ENCODE measurements at places on chromosomes 13 and 19.
A peak's percentile ranks its signal among the peaks of the same experiment; 100 is the strongest.

DNA sequence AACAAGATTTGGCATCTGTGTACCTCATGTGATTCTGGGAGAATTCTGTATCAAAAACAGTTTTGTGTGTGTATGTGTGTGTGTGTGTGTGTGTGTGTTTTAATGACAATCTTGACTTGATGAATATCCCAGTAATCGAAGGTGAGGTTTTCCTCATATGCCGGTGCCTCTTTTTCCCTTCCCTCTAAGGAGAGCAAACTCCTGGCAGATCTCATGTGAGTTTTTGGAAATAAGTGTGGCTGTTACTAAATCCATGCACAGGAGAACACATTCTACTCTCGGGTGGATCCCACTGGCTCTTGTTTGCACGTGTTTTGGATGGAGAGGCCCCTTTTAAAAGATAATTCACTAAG, 29.0 kb upstream of the CEBPG start:
- DNase-seq: no peak

DNA sequence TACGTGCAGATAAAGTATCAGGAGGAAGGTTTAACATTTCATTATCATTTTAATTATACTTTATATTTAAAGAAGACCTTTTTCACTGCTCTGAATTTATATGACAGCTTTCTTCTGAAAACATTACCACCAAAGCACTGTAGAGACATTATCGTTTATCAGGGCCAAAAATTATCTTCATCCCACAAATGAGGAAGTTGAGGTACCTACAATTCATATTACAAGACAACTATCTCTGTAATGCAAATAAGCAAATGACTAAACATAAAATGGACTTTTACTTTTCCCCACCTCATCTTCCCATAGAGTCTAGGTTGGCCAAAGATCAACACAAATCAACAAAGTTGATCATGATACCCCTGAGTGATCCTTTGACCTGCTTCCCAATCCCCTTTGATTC, 30.9 kb upstream of the SMAD9 start:
- DNase-seq: no peak

DNA sequence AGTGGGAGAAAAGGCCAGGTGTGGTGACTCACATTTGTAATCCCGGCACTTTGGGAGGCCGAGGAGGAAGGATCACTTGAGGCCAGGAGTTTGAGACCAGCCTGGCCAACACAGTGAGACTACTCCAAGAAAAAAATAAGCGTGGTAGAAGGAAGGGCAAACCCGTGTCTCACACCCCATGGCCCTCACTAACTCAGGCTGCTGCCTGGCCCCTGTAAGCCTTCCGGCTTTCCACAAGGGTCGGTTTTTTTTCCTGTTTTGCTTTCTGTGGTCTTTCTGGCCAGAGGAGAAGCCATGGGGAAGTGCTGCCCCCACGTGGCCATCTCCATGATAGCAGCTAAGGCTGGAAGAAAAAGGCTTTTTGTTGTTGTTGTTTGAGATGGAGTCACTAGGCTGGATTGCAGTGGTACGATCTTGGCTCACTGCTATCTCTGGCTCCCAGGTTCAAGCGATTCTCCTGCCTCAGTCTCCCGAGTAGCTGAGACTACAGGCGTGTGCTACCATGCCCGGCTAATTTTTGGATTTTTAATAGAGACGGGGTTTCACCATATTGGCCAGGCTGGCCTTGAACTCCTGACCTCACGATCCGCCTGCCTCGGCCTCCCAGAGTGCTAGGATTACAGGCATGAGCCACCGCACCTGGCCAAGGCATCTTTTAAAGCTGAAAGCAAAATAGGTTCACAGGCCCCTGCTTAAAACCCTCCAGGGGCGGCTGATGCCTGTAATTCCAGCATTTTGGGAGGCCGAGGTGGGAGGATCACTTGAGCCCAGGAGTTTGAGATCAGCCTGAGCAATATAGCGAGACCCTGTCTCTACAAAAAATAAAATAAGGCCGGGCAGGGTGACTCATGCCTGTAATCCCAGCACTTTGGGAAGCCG, 7.5 kb upstream of the ARHGEF18 start:
- DNase-seq: peak; percentile 72

- DNase-seq: no peak
Measured at GRCh38 chr13:98105929-98106336, 37.0 kb upstream of the FARP1 start.

- no peak for DNase-seq
Measured at GRCh38 chr13:109009756-109010155, 380.3 kb downstream of the MYO16 start.

DNA sequence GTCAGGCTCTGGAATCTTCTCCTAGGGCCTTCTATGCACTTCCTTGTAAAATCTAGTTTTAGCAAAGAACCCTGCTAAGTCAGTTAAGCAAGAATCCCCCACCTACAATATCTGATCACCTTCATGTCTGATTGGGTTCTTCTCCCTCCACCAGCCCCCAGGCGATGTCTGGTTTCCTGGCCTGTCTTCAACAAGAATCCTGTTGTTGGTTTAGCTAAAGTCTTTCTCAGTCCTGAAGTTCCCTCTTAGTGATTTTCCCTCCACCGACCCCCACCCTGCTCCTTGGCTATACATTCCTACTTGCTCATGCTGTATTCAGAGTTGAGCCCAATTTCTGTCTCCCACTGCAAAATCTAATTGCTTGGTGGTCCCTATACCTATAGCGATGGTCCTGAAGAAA, 35.2 kb upstream of the SLC46A3 start:
- DNase-seq: no peak

GRCh38 chr13:73937441-73937840, 196.8 kb downstream of the KLF12 start:
- no peak for DNase-seq

DNA sequence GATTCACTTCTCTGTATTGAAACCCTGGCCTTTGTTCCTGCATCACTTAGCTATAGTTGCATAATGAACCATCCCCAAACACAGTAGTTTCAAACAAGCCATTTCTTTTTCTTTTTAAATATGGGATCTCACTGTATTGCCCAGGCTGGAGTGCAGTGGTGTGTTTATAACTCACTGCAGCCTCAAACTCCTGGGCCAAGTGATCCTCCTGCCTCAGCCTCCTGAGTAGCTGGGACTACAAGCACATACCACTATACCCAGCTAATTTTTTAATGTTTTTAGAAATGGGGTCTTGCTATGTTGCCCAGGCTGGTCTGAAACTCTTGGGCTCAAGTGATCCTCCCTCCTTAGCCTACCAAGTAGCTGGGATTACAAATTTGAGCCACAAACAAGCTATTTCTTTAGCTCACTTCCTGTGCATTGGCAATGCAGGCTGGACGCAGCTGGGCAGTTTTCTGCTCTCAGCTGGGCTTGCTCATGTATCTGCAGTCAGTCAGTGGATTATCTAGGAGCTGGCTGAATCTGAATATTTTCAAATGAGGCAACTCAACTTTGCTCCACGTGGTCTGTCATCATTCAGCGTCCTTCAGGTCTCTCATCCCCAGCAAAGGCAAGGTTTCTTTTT, 49.5 kb upstream of the SIN3B start:
- no peak for DNase-seq

- DNase-seq: no peak
Measured at GRCh38 chr13:50511877-50512341, 331.6 kb downstream of the DLEU7 start.

- DNase-seq: no peak
Measured at GRCh38 chr19:7348587-7349230, at the start of gene ARHGEF18. Gene ARHGEF18 (plus strand): TSS chr19:7348937. CDS start chr19:7362891, 13,954 bp downstream.

GRCh38 chr19:35983177-35983576, 11.8 kb upstream of the SDHAF1 start:
- DNase-seq: no peak

DNA sequence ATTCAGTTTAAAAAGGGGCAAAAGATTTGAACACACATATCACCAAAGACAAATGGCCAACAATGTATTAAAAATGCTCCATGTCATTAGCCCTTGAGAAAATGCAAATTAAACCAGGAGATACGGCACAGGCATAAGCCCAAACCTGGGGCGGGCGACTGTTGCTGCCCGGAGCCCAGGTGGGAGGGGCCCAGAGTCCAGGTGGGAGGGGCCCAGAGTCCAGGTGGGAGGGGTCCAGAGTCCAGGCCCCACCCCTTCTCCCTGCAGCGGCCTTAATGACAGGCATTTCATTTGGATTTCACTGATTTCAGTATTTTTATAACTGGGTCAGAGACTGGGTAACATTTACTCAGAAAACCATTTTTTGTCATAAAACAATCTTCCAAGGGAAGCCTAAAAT, 78.2 kb downstream of the RASA3 start:
- DNase-seq: no peak

GRCh38 chr13:79297128-79297527, 108.9 kb downstream of the RBM26 start:
- no peak for DNase-seq

DNA sequence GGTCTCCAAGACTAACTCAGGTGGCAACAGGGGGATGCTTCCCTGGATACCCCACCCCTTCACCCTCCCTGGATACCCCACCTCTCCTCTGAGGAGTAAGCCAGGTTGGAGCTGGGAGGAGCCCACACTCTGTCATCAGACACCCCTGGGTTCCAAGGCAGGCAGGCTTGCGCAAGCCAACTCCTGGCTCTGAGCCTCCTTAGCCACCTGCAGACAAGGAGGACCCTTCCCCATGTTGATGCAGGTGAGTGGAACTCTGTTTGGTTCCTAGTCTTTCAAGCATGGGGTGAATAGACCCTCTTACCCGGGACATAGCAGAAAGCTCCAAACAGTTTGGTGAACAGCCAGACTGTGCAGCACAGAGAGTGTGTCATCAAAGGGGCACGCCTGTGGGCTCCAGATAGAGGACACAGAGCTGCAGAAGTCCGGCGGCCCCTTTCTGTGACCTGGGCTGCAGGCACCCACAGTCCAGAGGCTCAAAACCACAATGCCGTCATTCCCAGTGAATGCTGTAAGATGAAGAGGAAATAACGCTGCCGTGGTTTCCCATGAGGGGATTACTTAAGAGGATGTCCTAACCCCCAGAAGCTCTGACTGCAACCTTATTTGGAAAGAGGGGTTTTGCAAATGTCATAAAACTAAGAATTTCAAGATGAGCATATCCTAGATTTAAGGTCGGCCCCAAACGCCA, 12.1 kb upstream of the HAS1 start:
- DNase-seq: no peak

- no peak for DNase-seq
Measured at GRCh38 chr19:33063753-33064457, 783 bp downstream of the RHPN2 start.

GRCh38 chr19:17061691-17062090, 13.6 kb downstream of the HAUS8 start:
- no peak for DNase-seq

- no peak for DNase-seq
Measured at GRCh38 chr13:50255639-50256038, 240.4 kb downstream of the KCNRG start.

- no peak for DNase-seq
Measured at GRCh38 chr19:19257137-19257536, 16.0 kb downstream of the TM6SF2 start.

- peak; percentile 44 for DNase-seq
Measured at GRCh38 chr19:35557539-35558399, 5.7 kb downstream of the ATP4A start.

GRCh38 chr13:39577838-39578491, 25.0 kb downstream of the LHFPL6 start:
- no peak for DNase-seq

DNA sequence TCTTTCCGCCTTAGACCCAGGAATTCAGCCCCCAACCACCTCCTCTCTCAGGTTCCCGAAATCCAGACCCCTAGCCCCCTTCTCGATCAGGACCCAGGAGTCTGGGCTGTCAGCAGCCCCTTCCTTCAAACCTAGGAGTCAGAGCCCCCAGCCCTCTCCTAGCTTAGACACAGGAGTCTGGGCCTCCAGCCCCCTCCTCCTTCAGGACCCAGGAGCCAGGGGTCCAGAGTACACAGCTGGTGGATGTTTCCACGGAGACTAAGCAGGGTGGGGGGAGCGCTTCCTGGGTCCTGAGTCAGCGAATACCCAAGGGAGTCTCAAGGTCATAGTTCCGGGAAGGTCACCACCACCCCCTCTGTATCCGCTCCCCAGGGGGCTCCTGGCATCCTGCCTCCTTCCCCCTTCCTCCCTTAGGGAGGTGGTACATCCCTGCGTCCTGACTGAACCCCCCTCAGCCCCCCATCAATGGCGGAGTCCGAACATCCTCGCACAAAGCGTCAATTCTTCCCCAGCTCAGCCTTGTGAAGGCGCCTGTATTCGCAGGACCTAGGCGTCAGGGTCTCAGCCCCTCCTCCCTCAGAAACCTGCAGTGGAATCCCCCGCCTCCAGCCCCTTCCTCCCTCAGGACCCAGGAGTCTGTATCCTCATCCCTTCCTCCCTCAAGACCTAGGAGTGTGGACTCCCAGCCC, 4.6 kb downstream of the CADM4 start:
- DNase-seq: no peak

- DNase-seq: no peak
Measured at GRCh38 chr13:113152691-113152983, 5.8 kb upstream of the PROZ start.

GRCh38 chr13:92694047-92694446, 532.6 kb upstream of the GPC6 start:
- no peak for DNase-seq

DNA sequence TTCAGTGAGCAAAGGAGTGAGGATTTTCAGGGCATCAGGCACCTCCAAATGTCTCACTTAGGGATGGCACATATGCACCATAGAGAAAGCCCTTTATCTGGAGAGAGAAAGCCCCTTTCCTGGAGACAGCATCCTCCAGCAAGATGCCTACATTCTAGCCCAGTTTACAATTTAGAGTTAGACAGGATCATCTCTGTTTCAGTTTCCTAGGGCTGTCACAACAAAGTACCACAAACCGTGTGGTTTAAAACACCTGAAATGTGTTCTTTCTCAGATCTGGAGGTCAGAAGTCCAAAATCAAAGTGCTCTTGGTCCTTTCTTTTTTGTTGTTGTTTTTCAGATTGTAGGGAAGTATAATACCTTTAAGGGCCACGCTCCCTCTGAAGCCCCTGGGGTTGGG, 61.8 kb downstream of the MBNL2 start:
- DNase-seq: no peak

GRCh38 chr19:46924874-46925547, 64.2 kb downstream of the ARHGAP35 start:
- DNase-seq: no peak

GRCh38 chr19:31402529-31403316, 53.5 kb upstream of the TSHZ3 start:
- no peak for DNase-seq

Measured in right renal pelvis (tissue), 4 donors.